Transverse colon (tissue), 4 donors: ENCODE measurements at places on chromosomes 2 and 18. TPM values are rescaled to one million over a fixed set of nuclear protein-coding genes. Genes with fewer than 3 reads are reported as not detected.

CHRNA1 gene
- total RNA-seq = not detected

DNA sequence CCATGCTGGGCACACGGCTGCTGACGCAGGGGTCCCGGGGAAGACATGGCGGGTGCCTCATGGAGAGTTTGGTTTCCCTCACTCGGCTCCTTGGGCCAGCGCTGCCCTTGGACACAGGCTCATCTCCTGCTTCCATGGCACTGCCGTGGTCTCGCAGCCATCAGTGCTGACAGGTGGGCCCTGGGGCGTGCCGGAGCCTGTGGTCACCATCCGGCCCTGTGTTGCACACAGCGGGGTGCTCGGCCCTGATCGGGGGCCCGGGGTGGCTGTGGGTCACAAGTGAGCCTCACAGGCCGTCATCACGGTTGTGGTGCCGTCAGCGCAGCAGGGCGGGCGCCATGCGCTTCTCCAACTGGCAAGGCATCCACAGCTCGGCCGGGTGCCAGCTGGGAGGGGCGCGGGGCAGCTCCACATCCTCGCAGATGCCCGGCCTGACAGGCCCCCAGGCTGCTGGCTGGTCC, 582 bp downstream of the RTP5 start:
- no peak overlapping the region for H3K27ac ChIP-seq
- peaks cover 40% of the 10 kb centered on the region for H3K27me3 ChIP-seq
- no peak overlapping the region for H3K4me3 ChIP-seq
- H3K36me3 ChIP-seq = no peaks in the 10 kb centered on the region
- no peaks in the 10 kb centered on the region for H3K4me1 ChIP-seq

DNA sequence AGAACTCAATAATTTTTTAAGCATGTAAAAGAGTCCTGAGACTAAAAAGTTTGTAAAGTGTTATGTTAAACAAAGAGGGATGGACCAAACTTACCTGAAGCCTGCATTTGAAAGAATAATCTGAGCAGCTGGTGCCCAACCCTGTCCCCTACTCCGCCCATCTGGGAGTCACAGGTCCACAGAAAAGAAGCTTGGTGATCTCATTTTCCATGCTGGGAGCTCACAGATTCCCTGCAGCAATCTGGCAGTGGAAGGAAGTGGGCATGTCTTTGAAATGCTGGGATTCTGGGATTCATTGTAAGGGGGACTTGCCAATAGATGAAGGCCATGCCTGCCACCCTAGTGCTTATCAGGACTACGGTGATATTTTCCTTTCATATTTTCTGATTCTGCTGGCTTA, 17.9 kb downstream of the CDH2 start:
- H3K27ac ChIP-seq = no peak overlapping the region
- no peak for DNase-seq
- no peak overlapping the region for H3K4me3 ChIP-seq
- no peaks in the 10 kb centered on the region for H3K27me3 ChIP-seq

GRCh38 chr18:68916734-68917133, 118.9 kb downstream of the CCDC102B start:
- no peaks in the 10 kb centered on the region for H3K36me3 ChIP-seq
- H3K27ac ChIP-seq = no peak overlapping the region
- no peak overlapping the region for H3K4me3 ChIP-seq
- DNase-seq = no peak
- H3K4me1 ChIP-seq = no peaks in the 10 kb centered on the region
- H3K27me3 ChIP-seq = no peaks in the 10 kb centered on the region

DNA sequence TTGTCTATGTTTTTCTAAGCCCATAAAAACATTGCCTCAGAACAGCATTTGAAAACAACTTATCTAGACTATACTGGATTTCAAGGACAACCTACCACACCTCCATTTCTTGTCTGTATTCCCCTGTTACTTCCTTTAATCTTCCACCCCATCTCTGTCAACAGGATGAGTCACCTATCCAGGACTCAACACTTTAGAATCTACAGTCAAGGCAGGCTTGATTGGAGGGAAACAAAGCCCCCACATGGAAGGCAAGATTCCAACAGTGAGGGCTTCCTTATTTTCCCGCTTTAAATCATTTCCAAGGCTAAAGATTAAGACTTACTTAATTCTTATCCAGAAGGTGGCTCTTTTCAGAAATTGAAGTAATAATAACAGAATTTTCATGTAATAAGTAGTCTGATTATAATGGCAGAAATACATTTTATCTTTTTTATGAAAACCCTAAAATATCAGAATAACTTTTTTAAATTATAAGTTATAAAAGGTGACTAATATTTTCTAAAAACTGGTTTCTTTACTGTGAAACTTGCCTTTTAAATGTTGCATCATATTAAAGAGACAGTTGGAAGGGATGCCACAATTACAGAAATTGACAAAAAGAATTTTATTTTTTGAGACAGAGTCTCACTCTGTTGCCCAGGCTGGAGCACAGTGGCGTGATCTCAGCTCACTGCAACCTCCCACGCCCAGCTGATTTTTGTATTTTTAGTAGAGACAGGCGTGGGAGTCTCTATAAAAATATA, 138.7 kb upstream of the CCDC150 start:
- H3K4me1 ChIP-seq = no peaks in the 10 kb centered on the region
- no peak overlapping the region for H3K4me3 ChIP-seq
- no peaks in the 10 kb centered on the region for H3K36me3 ChIP-seq
- no peak overlapping the region for H3K27ac ChIP-seq
- no peaks in the 10 kb centered on the region for H3K27me3 ChIP-seq

- no peak overlapping the region for H3K27ac ChIP-seq
- no peaks in the 10 kb centered on the region for H3K27me3 ChIP-seq
- H3K4me1 ChIP-seq = no peaks in the 10 kb centered on the region
- no peak for DNase-seq
- no peak overlapping the region for H3K4me3 ChIP-seq
Measured at GRCh38 chr2:163191372-163191771, 352.8 kb upstream of the KCNH7 start.

GRCh38 chr18:40243607-40244006, 1711.4 kb upstream of the PIK3C3 start:
- no peaks in the 10 kb centered on the region for H3K27me3 ChIP-seq
- no peak for DNase-seq
- no peak overlapping the region for H3K27ac ChIP-seq
- no peak overlapping the region for H3K4me3 ChIP-seq
- H3K4me1 ChIP-seq = no peaks in the 10 kb centered on the region
